ENCODE measurements at places on chromosomes 2 and 18.

DNA sequence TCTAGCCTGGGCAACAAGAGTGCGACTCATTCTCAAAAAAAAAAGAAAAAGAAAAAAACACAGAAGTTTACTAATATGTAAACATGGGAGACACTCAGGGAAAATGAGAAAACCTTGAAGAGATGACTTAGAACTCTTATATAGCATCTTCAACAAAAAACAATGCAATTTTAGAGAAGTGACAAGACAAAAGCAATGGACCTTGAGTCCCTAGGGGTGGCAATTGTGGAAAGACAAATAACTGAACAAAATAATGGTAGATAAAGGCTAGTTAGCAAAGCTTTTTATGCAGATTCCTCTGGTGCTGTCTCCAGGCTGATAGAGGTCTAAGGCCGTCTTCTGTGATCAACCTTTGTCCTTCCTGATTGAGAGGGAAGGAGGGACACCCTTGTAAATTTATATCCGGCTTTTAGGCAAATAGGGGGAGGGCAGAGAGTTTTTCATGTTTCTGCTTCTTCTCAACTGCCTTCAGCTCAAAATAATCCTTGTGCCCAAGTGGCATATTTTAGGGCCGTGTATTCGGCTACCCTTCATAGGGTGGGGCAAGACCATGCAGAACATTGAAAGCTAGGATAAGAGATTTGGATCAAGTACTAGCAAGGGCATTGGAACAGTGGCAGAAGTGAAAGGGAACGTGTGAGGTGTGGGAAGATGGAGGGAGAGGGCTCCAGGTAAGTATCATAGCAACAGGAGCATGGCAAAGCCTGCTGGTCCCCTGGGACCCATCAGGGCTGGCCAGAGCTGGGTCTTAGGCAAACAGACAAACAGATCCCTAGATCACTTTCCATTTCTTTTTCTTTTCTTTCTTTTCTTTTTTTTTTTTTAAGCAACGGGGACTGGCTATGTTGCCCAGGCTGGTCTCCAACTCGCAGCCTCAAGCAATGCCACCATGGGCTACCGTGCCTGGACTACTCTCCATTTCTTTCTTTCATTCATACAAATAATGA lies 116.2 kb upstream of the STPG4 start:
- no peak for DNase-seq

DNA sequence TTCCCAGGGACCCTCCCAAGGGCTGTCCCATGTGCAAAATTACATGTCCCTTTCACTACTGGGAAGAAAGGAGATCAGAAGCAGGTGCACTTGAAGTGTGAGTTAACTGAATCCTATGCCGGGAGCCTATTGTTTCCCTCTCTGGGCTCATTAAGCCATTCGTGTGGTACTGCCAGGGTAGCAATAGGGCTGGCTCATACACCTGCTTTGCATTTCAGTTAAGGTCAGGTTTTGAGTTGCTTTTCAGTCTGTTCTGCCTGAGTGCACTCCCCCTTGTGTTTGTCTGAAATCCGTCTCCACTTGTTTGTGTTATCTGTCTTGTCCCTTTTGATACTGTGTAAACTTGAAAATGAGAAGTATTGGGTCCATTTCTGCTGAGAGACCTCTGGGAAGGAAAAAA lies 1232.6 kb upstream of the NRXN1 start:
- DNase-seq: no peak

GRCh38 chr2:54577944-54578647 lies 122.0 kb downstream of the SPTBN1 start:
- DNase-seq: no peak

- no peak for DNase-seq
These were observed 78.2 kb upstream of the CABLES1 start for GRCh38 chr18:23057096-23057495.

DNA sequence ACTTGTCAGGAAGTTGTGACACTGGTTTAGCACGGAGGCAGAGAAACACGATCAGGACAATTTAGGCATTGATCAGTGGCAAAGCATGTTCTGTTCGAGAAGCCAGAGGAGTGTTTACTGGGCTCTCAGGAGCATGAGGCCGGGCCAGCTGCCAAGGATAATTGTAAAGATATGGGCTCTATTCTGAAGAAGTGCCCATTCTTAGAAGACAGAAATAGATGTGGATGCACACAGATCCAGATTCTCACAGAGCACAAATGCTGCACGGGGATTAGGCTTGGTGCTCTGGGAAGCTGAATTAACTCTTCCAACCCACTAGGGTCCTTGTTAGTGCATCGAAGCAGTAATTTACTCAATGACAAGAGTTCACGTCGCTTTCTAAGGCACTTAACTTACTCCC lies 16.2 kb downstream of the AFF3 start:
- no peak for DNase-seq

- no peak for DNase-seq
These were observed 493.6 kb upstream of the SPHKAP start for GRCh38 chr2:228675091-228675490.

GRCh38 chr2:229409751-229410181 lies 138.7 kb upstream of the PID1 start:
- DNase-seq: no peak

GRCh38 chr2:28488858-28489575 lies 6.8 kb upstream of the PLB1 start:
- DNase-seq: no peak

GRCh38 chr2:107290041-107290440 lies 404.1 kb upstream of the ST6GAL2 start:
- no peak for DNase-seq

GRCh38 chr18:67731851-67732250 lies 215.3 kb upstream of the DSEL start:
- no peak for DNase-seq

DNA sequence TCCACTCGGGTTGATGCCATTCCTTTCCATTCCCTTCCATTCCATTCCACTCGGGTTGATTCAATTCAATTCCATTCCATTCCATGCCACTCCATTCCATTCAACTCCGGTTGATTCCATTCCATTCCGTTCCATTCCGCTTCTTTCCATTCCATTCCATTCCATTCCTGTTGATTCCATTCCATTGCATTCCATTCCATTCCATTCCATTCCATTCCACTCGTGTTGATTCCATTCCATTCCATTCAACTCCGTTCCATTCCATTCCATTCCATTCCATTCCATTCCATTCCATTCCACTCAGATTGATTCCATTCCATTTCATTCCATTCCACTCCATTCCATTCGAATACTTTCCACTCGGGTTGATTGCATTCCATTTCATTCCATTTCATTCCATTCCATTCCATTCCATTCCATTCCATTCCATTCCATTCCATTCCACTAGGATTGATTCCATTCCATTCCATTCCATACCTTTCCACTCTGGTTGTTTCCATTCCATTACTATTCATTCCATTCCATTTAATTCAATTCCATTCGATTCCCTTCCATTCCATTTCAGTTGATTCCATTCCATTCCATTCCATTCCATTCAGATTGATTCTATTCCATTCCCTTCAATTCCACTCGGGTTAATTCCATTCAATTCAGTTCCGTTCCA lies 1141.8 kb downstream of the RPIA start:
- no peak for DNase-seq

GRCh38 chr2:199130501-199130900 lies 327.2 kb downstream of the SATB2 start:
- DNase-seq: no peak

GRCh38 chr2:67945940-67946339 lies 116.9 kb downstream of the C1D start:
- DNase-seq: no peak

DNA sequence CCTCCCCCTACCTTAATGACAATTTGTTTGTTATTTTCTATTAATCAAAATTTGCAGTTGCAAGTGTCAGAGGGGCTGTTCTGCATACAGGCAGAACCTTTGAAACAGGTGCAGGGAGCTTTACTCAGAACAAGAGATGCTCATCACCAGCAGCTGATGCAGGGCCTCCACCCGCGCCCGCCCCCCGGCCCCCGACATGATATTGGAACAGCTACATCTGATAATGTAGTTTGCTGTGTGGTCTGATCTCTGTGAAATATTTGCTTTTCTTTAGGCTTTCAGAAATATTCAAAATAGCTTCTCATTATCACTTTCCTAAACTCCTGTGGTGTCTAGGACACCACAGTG lies 130.0 kb downstream of the PRKCE start:
- DNase-seq: no peak

GRCh38 chr18:30163573-30163972 lies 879.0 kb downstream of the DSC3 start:
- no peak for DNase-seq

DNA sequence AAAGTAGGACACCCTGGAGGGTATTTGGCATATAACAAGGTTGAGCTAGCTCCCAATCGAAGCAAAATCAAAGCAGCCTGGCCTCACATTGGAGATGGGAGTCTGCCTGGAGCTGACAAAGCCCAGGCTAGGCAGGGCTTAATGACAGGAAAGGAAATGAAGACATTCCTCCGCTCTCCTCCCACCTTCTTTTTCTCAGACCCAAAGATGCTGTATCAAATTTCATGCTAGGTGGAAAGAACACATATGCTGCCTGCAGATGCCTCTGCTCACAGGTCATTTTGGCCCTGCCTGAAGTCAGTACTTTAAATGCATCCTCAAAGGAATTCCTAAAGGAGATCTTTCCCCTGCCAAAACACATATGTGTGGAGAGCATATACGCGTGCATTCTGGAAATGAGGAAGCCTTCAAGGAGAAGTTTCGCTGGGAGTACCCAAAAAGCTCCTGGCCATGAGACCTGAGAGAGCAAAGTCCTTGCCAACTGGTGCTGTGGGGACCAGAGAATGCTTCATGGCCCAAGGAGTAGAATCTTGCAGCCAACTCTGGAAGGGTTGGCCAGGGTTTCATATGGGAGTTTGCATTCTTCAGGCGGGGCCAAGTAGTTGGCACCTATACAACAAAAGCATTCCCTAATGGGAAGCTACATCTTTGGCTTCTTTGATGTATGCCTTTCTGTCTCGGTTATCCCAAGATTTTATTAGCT lies 88.0 kb downstream of the AQP4 start:
- DNase-seq: no peak

DNA sequence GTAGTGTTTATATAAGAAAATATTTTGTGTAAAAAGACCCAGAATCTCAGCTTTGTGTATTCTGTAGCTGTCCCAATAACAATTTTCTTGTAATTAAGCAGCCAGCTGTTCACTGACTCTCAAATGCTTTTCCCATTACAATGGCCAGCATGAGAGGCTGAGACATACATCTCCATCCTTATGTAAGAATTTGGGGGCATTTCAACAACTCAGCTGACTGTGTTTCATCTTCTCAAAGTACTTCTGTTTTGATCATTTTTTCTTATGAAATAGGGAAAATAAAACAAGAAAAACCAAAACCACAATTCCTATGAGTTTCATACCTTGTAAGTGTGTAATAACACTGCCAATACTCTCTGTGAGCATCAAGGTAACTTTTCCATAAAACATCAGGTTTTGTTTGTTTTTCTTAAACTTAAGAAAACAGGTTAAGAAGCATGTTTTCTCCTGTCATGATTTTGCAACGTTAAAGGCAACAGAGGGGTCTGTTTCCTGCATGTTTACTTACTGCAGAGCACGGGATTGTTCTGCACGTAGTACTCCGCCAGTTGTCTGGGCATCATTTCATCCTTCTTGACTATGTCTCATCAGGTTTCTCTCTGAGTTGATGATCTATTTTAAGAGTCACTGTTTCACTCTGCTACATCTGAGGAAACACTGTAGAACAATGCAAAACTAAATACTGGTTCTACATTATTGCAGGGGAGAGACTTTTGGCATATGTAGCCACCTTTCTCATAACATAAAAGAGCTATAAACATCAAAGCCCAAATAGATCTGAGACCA lies 62.9 kb upstream of the CYRIA start:
- no peak for DNase-seq

GRCh38 chr2:19111354-19111753 lies 247.1 kb downstream of the OSR1 start:
- no peak for DNase-seq

DNA sequence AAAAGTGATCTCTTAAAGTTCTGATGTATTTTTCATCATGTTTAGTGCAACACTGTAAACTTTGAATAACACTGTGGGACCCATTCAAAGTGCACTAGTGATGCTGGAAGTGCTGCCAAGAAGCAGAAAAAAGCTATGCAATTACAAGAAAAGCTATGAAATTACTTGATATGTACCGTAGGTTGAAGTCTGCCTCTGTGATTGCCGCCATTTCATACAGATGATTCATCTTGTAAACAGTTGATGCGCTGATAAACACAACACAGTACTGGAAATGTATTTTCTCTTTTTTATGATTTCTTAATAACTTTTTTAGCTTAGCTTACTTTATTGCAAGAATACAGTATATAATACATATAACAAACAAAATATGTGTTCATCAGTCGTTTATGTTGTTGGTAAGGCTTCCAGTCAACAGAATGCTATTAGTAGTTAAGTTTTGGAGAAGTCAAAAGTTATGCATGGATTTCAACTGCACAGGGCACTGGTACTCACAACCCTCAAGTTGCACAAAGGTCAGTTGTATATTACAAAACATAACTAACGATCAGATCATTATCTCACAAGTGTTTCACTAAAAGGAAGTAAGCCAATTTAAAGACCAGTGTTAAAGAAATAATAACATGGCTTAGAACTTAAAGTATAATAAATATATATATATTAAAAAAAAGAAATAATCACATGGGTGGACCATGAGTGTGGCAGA lies 82.0 kb downstream of the SGPP2 start:
- DNase-seq: no peak

GRCh38 chr2:72745679-72746368 lies 80.0 kb downstream of the EXOC6B start:
- no peak for DNase-seq

- DNase-seq: no peak
These were observed 15.9 kb downstream of the ITGB1BP1 start for GRCh38 chr2:9407363-9407811.

- DNase-seq: no peak
These were observed 105.1 kb downstream of the NDUFA10 start for GRCh38 chr2:239919774-239920692.

GRCh38 chr2:236668531-236668969 lies 98.9 kb downstream of the ACKR3 start:
- DNase-seq: no peak

Measured in activated CD4-positive, alpha-beta T cell treated with anti-CD3 and anti-CD28 coated beads for 1 hour (primary cell).